ENCODE measurements at places on chromosomes 4 and X.

DNA sequence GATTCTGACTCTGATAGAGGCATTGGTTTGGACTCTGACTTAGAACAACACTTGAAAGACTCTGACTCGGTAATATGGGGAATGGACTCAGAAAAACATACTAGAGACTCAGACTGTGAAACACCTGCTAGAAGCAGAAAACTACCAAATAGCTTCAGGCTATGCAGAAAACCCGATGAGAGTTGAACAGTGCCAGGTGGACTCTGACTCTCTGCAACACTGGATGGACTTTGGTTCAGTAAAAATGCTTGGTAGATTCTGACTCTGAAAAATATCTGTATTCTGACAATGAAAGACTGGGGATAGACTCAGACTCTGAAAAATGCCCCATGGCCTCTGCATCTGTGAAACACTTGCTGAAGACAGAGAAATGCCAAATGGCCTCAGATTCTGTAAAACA, 215.1 kb upstream of the HDX start:
- no peak for DNase-seq

- no peak for DNase-seq
Observed at GRCh38 chr4:31234494-31234893, 514.3 kb downstream of the PCDH7 start.

- peak; percentile 22 for DNase-seq
Observed at GRCh38 chrX:153598541-153599191, at the start of gene CCNQ. CCNQ (minus strand) TSS chrX:153599139; CDS start chrX:153599073, 66 bp downstream.

DNA sequence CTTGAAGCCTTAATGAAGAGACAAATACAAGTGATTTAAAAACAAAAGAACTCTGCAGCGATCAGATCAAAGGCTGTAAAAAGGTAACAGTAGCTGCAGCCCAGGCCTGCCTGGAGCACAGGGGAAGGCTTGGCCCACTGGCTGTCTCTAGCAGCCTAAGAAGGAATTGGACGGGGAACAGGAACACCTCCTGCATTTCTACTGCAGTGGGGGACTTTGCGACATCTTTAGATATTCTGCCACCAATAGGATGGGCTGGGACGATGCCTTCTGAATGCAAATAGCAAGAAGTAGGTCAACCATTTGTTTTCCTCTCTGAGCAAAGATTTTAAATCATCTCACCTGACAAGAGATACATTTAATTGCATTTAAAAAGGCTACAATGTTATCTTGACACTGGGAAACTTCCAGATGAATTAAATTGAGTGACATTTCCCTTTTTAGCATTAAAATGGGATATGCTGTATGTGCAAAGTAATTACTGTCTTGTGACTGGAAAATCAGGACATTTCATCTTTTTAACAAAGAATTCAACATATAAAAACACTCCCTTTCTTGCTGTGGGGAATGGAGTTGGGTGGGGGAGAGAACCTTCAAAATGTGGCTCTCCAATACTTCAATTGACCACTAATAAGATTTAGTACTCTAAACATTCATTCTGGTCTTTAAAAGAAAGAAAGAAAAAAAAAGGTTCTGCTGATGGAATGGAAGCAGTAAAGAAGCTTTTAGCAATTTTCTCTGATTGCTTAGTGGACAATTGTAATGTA, 70.0 kb downstream of the NYX start:
- no peak for DNase-seq

Measured in activated effector memory CD4-positive, alpha-beta T cell treated with Interleukin-2 at 50 U/mL for 16 hours (primary cell).